ENCODE measurements at places on chromosomes 7 and 10.

- no peak for DNase-seq
Measured at GRCh38 chr10:33055625-33056024, 97.6 kb upstream of the ITGB1 start.

- DNase-seq = peak; percentile 66
Measured at GRCh38 chr10:116947841-116948529, 57.0 kb downstream of the SHTN1 start.

GRCh38 chr7:1080252-1080920 lies 7.5 kb upstream of the GPER1 start:
- DNase-seq = no peak

DNA sequence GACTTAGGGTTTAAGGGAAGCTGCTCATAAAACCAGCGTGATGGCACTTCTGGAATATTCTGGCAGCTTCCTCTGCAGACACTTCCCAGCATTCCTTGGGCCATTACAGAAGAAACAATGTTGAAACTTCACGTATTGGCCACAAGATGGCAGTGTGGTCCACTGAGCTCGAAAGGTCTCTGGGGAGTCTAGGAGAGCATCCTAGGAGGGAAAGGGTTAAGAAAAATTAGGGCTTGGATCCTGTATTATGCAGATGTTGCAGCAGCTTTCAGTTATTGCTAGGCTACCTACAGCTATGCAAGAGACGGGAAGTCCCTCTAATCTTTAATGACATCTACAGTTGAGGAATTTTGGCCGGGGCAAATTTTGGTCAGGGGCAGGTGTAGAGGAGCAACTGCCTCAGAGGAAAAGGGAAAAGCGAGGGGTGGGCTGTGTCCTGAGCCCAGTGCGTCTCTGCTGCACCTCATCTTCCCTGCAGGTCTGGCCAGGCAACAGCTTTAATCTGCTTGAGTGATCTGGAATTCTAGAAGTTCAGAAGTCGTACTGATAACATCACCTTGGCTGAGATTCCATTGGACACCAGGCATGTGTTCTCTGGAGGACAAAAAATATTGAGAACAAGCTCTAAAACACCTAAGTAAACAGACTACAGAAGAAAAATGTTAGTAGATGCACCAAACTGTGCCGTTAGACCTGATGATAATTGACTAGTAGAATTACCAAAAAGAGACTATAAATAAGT lies 220.8 kb upstream of the PRSS58 start:
- DNase-seq = peak; percentile 55

- no peak for DNase-seq
Measured at GRCh38 chr7:50685135-50686065, 97.3 kb downstream of the GRB10 start.

GRCh38 chr7:2553108-2553507 lies 2.2 kb downstream of the BRAT1 start:
- no peak for DNase-seq

GRCh38 chr10:58836991-58837575 lies 324.4 kb downstream of the BICC1 start:
- no peak for DNase-seq

- no peak for DNase-seq
Measured at GRCh38 chr7:50427518-50427917, 22.6 kb downstream of the FIGNL1 start.

DNA sequence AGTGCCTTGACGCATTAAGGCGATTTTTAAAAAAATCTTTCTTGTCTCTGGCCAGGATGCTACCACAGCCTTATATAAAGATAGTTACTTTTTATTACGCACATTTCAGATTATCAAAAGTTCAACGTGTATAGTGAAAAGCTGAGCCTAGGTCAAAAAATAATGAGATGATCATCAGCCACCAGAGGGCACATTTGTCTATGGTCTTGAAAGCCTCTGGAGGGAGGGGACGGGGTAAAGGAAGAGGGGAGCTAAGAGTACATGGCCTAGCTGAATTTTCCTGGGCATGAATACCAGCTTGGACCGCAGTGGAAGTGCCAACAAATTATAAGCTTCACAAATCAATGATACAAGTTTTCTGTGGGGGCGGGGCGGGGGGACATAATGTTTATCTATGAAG lies 285.9 kb upstream of the SMIM30 start:
- no peak for DNase-seq

GRCh38 chr10:99526861-99527504 lies 5.8 kb upstream of the NKX2-3 start:
- no peak for DNase-seq

GRCh38 chr10:99555371-99555770 lies 22.6 kb downstream of the NKX2-3 start:
- DNase-seq = no peak

DNA sequence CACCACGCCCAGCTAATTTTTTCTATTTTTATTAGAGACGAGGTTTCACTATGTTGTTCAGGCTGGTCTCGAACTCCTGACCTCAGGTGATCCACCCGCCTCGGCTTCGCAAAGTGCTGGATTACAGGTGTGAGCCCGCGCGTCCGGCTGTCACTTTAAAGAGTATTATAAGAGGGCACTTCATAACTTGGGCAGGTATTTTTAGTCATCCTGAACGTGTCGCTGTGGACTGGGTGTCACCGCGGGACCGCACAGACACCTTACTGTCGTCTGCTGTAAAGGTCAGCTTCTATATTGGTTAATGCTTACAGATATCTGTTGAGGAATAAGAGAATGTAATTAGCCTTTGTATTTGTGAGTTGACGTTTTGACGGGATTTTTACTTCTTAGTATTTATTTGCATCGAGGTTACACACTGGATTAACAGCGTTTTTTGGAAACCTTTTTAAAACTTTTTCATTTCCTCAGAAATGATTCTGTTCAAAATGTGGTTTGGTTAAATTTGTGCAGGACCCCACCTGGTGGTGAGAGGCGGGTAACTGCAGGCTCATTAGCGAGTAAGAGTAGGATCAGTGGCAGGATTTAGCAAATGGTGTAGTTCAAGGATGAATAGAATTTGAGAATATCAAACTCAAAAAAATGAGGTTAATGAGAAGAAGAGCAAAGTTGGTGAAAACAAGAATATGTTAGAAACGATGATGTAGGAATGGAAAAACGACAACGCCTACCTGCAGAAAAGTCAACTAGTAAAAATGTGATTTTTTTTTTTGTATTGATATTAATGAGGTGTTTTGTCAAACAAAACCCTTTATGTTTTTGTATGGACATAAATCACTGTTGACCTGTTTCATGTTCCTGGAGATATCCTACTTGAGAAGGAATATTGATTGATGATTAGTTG lies 3.2 kb downstream of the DNAJB6 start:
- DNase-seq = peak; percentile 60

- no peak for DNase-seq
Measured at GRCh38 chr10:126508535-126509040, 120.3 kb upstream of the ADAM12 start.

- no peak for DNase-seq
Measured at GRCh38 chr10:95415621-95416031, 124.8 kb upstream of the PDLIM1 start.
